ENCODE measurements at places on chromosomes 1 and 21.

- DNase-seq: no peak
Measured at GRCh38 chr21:44079846-44080245, 27.4 kb upstream of the PWP2 start.

GRCh38 chr1:153539395-153540093 lies 1.2 kb downstream of the S100A5 start:
- no peak for DNase-seq

DNA sequence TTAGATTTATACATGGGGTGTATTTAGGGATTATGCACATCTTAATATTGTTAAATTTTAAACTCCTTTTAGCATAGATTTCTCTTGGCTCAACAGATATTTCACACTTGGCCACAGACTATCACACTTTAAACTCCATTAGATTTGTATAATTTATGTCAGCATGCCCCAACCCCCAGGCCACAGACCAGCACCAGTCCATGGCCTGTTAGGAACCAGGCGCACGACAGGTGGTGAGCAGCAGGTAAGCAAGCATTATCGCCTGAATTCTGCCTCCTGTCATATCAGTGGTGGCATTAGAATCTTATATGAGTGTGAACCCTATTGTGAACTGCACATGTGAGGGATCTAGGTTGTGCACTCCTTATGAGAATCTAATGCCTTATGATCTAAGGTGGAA lies 34.8 kb downstream of the SUCO start:
- no peak for DNase-seq

DNA sequence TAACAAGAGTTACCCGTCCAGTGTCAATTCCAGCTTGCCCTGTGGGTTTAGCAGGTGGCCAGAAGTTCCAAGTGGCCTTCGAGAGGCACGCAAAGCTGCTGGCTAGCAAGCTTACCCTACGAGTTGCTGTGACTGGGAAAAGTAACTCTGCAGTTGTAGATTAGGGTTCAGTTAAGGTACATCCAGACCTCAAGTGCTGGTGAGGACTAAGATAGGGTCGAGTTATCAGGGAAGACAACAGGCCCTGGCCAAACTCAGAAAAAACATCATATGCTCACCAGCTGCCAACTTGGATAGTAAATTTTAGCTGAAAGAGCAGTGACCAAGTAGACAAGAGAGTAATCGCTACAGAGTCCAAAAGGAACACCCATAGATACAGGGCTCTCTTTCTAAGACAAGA lies 27.7 kb upstream of the LRRC7 start:
- no peak for DNase-seq

DNA sequence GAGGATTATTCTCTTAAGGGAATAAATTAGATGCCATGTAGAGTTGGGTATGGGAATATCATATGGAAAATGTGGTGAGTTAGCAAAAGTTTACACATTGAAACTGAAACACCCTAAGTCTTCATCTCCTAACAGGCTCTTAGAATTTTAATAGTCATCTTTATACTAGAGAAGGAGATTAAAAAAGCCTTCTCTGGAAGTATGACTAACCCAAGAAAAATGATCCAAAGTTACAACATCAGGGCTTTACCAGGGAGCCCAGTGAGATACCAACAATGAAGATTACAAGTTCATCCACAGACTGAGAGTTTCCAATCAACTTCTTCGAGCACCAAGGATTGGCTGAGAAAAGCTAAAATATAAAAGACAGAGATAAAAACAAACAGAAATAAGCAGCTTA lies 70.0 kb upstream of the KIAA0040 start:
- no peak for DNase-seq

DNA sequence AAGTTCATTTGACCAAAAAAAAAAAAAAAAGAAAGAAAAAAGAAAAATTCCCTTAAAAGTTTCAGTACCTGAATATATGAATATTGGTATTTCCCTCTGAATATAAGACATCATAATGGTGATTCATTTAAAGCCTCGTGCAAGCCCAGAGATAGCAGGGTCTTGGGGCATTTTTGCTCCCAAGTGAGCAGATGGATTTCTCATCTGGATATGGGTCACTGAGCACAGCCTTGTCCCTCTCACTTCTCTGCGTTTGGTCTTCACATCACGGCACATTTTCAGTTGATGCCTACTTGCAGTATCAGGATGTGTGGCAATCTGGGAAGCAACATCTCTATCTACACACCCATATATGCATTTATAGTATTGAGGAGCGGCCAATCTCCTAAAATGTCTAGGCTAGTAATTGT lies 12.7 kb downstream of the CD58 start:
- no peak for DNase-seq

DNA sequence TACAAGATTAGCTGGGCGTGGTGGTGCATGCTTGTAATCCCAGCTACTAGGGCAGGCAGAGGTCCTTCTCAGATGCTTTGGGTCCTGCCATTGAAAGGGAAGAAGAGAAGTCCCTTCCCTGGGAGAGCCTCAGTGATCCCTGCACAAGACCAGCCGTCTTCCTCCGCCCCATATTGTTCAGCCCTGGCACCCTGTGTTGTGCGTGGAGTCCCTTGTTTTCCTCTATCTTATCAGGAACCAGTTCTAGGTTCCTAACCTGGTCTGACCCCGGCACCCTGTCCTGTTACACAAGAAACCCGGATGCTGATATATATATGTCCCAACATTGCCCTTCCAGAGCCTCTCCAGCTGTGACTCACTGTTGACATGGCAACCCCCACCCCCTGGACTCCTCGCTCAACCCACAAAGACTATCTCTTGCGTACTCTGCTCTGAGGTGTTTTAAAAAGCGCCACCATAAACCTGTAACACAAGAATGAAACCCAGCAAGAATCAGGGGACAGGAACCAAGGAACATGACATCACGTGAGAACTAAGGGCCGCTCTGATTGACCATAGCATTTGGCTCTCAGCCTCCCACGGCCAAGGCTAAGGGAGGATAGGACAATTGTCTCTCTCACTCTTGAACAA lies 4.8 kb downstream of the MX2 start:
- no peak for DNase-seq

GRCh38 chr1:227325156-227325555 lies 6.9 kb upstream of the CDC42BPA start:
- no peak for DNase-seq

- DNase-seq: no peak
Measured at GRCh38 chr1:57082711-57083439, 117.1 kb upstream of the C8B start.

DNA sequence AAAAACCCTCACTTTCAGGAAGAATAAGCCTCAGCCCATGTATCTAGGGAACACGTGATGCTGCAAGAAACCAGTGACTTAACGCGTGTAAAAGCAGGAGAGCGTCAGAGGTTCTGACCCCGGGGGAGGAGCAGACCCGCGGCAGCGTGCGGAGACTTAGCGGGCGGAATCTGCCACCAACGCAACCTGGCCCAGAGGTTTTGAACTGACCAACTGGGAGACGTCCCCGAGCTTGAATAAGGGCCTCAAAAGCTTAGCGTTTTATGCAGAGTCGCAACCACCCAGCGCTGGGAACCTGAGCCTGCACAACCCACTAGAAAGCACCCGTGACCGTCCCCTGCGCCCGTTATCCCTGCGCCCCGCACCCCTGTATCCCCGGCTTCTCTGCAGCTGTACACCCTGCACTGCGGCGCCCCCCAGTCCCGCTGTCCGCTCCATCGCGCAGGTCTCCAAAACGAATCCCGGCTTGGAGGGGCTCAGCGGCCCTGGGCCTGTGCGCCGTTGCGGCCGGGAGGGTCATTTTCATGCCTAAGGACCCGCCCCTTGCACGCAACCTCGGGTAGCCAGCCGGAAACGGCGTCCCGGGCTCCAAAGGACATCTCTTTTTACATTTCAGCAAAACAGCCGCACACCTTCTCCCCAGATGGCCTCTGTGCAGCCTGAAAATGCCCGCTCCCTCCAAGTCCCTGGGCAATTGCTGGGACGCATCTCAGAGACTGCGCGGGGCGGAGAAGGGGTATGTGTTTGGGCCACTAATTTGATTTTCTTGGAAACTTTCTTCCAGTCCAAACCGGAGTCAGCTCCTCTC lies 29.4 kb upstream of the TRIM17 start:
- no peak for DNase-seq

Data from activated CD8-positive, alpha-beta memory T cell treated with anti-CD3 and anti-CD28 coated beads, Interleukin-2, amount 50 U/mL, for 4 hours (primary cell).